ENCODE measurements at places on chromosomes 6 and 20.

- no peak for DNase-seq
Observed at GRCh38 chr6:15327271-15327670, 81.4 kb downstream of the JARID2 start.

DNA sequence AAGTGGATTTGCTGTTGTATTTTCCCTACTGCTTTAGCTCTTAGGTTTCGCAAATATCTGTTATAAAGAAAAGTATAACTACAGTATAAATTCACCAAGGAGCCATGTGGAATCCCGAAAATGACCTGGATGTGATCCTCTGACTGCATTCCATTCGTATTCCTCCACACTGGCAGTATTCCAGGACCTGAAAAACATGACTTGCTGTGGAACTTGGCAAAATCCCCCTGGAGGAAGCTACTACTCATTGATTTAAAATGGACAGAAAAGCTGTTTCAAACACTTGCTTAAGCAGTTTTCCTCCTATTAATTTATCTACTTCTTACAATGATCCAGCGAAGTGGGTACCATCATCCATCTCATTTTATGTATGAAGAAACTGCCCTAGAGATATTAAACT is 13.3 kb upstream of the ENPP5 start:
- DNase-seq, result no peak

DNA sequence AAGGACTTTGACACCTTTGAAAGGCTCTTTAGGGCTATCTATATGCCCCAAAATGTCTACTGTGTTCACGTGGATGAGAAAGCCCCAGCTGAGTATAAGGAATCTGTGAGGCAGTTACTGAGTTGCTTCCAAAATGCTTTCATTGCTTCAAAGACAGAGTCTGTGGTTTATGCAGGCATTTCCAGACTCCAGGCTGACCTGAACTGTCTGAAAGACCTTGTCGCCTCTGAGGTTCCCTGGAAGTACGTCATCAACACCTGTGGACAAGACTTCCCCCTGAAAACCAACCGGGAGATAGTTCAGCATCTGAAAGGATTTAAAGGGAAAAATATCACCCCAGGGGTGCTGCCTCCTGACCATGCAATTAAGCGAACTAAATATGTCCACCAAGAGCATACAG is 65.2 kb downstream of the GCNT2 start:
- no peak for DNase-seq

DNA sequence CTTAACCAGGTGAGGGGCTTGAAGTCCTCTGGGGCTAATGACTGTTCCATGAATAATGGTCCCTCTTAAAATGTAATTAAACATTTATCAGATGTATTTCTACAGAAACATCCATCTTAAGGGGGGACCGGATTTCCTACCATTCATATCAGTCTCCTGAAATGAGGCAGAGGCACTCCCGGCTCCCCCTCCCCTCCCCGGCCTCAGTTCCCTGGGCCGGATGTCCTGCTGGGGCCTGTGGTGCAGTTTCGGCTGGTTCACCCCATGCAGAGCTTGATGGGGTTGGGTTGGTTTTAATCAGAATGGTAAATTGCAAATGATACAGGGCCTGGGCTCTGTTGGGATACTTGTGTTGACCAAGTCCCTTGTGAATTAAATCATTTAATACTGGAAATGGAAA is 349.4 kb downstream of the PREX1 start:
- no peak for DNase-seq

DNA sequence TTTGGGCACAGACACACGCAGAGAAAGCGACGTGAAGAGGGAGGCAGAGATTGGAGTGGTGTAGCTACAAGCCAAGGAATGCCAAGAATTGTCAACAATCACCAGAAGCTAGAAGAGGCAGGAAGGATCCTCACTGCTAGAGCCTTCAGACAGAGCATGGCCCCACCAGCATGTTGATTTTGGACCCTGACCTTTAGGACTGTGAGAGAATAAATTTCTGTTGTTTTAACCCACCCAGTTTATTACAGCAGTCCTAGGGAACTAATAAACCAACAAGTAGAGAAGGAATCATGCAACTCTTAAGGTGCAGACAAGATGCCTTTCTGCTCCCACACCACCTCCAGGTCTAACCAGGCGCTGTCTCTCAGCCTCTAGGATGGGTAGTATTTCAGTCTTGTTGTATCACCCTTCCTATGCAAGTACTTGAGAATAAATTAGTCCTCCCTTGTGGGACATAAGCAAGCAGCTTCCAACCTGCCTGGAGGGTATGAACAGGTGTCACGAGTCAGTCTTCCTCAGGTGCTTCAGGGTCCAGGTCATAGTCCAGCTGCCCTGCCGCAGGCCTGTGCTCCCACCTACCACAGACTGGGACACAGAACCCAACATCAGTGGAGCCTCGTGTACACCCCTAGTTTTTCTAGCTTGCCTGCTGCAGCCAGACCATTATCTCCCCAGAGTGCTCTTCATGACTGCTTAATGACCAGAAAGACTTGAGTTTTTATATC is 46.4 kb upstream of the CCN2 start:
- DNase-seq, result no peak

Data from NCI-H1930 (cell line).